ENCODE measurements at places on chromosomes 2 and 18.

- DNase-seq: no peak
These were observed 6.3 kb downstream of the SNORC start for GRCh38 chr2:232876161-232876977.

DNA sequence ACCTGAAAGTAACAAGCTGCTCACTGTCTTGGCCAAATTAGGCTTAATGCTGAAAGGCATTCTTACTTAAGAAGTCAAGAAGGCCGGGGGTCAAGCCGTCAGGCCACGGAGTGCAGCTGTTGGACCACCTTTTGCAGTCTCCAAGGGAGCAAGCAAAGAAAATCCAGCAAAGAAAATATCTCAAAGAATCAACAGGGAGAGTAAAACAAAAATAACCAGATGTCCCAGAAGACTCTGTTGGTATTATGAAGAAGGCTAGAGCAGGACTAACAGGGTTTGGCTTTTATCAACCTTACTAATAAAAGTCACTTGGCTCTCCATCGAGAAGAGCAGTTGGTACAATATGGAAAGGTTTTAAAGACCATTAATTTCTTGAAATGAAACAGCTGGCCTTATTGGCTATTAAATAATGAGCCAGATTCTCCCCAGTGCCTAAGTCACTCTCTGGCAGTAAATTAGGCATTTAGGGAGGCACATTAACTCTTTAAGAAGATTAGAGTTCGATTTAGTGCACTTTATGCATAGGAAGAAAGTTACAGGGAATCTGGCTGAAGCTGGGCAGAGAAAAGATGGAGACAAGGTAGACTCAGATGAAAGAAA lies 110.8 kb upstream of the NRP2 start:
- no peak for DNase-seq

DNA sequence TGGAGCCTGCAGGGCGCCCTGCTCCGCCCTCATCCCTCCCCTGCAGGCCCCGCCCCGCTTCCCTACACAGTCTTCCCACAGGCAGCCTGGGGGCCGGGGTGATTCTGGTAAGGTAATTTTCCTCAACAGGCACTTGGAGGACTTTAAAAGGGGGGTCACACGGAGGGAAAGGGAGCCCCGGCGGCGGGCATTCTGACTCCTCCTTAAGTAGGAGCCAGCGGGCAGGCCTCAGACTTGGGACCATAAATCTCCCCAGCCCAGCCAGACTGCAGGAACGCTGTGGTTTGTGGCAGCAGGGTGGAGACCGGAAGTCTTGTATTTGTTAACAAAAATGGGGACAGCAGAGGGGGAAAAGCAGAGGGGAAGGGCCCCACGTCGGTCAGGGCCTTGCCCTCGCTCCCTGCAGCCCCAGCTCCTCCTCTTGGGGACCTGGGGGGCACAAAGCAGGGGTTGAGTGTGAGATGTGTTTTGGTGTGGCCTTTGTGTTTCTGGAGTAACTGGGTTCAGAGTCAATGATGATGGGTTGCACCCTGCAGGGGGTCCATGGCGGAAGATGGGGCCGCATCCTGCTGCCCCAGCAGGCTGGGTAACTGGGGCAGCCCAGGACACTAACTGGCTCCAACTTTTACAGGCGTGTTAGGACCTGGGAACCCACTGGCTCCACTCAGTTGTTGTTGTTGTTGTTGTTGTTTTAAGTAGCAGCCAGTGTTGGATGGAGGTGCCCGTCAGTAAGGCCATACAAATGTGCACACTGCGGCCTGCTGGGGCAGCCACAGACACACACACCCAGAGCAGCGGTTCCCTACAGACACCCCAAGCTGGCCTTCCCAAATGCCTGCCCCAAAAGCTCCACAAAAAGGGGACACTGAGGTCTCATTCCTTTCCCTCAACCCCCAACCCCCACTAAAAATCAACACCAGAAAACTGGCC lies 27.7 kb downstream of the SMAD7 start:
- DNase-seq: no peak

DNA sequence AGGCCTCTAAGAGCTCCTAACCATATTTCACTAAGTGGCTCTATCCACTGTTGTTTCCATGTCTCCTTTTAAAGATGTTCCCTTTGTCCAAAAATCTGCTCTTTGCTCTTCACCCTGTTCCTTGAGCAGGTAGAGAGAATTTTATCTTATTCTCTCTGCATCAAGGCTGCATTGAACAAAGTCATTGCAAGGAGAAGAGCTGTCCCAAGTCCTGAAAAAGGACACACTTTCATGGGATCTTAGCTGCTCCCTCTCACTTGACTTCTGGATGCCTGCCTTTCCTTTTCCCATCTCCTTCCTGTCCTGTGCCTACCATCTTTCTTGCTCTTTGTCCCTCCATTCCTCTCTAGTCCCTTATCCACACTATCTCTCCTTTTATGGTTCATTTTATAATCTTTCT lies 235.2 kb upstream of the THSD7B start:
- DNase-seq: no peak

DNA sequence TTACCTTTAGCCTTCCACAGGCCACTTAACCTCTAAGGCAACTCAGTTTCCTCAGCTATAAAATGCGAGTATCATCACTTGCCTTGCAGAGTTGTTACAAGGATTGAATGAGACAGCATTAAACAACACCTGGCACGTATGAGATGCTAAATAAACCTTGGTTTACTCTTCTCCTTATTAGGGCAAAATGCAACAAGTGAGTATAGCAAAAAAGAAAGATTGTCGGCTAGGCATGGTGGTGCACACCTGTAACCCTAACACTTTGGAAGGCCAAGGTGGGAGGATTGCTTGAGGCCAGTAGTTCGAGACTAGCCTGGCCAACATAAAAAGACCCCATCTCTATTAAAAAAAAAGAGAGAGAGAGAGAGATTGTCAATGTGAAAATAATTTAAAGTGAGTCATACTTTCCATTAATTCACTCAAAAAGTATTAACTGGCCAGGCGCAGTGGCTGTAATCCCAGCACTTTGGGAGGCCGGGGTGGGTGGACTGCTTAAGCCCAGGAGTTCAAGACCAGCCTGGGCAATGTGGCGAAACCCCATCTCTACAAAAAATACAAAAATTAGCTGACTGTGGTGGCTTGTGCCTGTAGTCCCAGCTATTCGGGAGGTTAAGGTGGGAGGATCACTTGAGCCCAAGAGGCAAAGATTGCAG lies 8.0 kb downstream of the ATAD2B start:
- DNase-seq: no peak
